ENCODE measurements at places on chromosomes 5 and 9.

DNA sequence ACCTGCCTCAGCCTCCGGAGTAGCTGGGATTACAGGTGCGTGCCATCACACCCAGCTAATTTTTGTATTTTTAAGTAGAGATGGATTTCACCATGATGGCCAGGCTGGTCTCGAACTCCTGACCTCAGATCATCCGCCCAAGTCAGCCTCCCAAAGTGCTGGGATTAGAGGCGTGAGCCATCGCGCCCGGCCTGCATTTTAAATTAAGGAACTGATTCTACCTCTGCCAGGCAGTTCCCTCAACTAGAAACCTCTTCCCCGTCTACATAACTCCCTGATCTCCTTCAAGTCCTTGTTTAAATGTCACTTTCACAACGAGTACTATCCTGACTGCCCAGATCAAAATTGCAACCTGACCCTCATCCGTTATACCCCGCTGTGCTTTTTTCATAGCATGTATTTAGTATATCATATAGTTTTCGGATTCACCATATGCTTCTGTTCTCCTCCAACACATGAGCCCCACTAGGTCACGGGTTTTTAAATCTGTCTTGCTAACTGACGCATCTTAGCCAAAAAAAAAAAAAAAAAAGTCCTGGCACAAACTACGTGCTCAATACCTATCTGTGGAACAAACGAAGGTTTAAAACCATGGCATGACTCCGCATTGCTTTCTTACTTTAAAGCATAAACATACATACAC lies 858 bp upstream of the SOWAHA start:
- DNase-seq = no peak

GRCh38 chr5:127766676-127767335 lies 63.6 kb downstream of the CCDC192 start:
- DNase-seq = no peak

DNA sequence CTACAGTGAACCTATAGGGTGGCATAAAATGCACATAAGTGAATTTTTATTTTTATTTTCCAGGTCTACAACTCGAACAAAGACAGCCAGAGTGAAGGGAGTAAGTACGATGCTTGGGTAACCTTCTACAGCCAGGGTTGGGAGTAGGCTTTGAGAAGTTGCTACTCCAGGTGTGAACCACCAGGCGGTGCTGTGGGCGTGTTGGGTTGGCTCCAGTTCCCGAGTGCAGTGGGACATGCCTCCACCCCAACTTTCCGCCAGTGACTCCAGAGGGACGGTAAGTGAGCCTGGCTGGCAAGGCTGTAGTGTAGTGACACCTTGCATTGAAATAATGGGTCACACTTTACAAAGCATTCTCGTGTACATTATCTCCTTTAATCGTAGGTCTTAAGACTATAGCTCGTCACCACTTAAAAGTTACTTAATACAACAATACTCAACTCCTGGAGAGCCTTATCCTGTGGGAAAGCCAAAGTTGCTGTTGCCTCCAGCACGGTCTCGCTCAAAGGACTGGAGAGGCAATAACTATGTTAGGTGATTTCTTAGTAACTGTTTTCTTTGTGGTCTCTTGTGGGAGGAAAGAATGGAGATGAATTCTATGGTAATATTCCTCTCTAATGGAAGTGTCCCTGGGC lies 244.0 kb downstream of the ARHGAP26 start:
- DNase-seq = no peak

DNA sequence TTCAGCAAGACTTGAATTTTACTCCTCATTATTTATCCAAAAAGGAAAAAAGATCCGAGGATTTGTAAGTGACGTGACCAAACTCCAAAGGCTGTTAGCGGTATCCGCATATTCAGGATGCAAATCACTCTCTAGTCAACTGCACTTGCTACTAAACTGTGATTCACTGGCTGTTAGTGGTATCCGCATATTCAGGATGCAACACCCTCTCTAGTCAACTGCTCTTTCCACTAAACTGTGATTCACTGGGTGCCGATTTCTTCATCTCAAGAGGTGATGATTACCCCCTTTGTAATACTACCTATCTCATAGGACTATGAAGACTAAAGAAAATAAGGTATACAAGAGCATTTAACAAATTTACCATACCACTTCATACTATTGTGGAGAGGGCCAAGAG lies 5.7 kb downstream of the MAPKAP1 start:
- DNase-seq = no peak

DNA sequence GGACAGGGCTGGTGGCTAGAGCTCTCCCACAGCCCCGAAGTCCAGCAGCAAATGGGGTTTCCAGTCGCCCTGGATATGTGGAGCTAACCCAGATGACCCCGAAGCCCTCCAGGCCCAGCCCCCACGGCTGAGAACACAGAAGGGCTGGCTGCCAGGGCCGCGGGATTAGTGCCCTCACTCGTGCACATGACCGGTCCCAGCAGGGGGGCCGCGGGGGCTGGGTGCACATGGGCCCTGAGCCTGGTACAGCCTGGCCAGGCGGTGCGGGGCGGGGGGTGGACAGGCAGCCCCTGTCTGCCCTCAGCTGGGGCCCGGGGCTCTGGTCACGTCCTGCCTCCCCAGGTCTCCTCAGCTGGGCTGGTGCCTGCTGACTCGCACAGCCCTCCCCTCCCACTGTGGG lies 5.9 kb downstream of the SSNA1 start:
- DNase-seq = peak; percentile 86

- DNase-seq = no peak
Observed at GRCh38 chr5:80763873-80764647, 109.3 kb upstream of the DHFR start.

DNA sequence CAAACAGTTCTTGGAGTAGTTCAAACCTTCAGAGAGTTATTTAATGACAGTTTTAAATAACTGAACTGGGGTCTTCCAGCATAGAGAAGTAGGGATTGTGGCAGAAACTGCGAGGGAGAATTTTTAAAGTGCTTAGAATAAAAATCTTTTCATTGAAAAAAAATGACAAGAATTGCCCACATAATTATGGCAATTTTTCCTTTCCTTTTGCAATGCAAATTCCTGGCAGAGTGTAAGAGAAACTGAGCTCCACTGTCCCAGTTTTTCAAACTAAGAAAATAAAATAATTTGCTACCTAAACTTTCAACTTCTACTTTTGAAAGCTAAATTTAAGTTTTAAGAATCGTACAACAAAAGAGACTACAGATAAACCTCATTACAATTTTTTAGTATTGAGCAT lies 2.3 kb upstream of the PTGER4 start:
- no peak for DNase-seq

DNA sequence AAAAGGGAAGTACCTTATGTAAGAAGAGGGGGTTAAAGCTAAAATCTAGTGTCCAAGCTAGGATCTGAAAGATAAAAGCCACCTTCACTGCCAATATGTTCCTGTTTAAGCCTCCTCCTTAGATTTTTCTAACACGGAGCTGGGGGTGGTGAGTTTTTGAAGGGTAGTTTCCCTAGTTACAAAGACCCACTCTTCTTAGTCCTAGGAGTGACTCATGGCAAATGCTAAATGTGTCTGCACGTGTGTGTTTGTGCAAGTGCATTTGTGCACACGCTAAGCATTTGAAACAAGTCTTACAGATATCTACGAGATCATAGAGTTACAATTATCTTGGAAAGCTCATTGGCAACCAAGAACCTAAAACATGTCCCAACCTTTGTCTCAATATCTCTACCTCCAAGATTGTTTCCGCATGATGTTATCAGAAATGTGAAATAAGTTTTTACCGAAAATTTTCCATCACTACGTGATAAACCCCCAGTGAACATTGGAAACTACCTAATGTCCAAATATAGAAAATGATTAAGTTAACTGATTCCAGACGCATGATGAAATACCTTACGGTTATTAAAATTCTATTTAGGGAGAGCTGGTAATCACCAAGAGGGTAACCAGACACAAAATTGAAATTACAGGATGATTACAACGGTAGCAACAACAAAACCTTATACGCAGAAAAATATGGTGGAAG lies 78.0 kb upstream of the HRH2 start:
- DNase-seq = no peak

GRCh38 chr5:158154226-158155005 lies 295.5 kb upstream of the CLINT1 start:
- DNase-seq = no peak

- DNase-seq = no peak
Observed at GRCh38 chr5:31664566-31664965, 25.6 kb downstream of the PDZD2 start.

DNA sequence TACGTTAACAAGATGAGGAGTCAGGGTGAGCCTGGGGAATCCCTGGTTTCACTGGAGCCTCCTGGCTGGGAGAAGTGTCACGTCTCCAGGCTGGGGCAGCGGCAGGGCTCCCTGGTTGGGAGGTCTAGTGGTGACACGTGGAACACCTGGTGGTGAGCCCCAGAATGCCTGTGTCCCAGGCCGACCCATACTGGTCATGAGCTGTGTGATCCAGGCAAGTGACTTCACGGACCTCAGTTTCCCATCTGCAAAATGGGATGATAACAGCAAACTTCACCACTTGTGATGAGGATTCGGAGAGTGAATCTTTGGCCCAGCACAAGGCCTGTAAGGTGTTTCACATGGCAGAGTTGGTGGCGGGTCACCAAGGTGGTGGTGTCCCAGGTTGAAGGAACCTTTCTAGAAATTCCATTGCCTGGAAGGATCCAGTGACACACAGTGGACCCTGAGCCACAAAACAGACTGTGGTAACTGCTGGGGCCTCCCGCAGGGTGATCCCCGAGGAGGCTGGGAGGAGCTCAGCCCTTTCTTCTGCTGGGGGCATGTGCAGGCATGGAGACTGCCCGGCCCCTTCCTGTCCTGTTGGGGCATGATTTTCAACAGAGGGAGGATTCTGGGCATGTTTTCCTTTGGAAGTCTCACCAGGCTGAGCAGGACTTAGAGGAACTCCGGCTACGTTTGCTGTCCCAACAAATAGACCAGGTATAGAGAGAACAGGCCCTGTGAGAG lies 153.9 kb upstream of the IER5L start:
- no peak for DNase-seq

DNA sequence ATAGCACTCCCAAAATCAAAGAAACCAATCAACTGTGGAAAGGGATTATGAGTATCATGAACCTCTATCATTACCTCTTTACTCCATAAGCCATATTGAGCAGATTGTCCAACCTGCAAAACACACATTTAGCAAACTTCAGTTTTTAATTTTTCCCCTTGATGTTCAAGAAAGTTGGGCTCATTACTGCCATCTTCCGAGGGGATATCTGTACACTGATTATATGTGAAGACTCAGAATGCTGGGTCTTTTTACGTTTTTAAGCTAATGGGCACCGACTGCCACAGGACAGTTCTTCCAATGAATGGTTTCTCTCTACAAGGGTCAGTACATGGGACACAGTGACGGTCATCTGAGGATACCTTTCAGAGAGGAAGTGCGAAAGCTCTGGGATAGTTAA lies 132.7 kb downstream of the ELAVL2 start:
- DNase-seq = no peak

DNA sequence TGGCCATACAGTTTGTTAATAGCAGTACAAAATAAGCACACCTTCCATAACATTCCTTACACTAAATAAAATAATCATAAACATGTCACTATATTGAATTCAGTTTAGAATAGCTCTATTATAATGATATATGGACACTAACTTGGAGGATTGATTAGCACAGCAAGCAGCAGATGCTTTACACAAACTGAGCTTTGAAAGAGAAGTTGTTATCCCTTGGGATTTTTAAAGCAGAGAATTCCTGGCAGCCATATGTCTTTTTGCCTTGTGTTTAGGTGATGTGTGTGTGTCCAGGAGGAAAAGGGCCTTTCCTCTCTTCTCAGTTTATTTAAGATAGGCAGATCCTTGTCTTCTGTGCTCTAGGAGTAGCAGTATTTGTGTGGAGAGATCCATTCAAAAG lies 232.2 kb upstream of the GRIN3A start:
- no peak for DNase-seq

DNA sequence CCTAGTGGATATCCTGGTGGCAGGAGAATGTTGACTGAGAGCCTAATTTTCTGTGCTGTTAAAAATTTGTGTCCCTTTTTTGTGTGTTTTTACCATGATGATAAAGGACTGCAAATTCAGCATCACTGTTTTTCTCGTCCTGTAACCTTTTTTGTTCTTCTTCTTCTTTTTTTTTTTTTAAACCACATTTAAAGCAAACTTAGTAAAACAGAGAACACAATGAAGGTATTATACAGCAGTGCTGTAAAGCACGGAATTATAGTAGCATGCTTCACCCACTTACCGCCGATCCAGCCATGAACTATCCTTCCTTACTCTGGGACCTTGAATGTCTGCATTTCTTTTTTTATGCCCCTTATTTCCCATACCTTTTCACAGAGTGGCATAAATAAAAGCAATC lies 280.0 kb downstream of the ARHGAP26 start:
- DNase-seq = no peak

GRCh38 chr9:94901019-94901363 lies 174.5 kb downstream of the AOPEP start:
- no peak for DNase-seq

DNA sequence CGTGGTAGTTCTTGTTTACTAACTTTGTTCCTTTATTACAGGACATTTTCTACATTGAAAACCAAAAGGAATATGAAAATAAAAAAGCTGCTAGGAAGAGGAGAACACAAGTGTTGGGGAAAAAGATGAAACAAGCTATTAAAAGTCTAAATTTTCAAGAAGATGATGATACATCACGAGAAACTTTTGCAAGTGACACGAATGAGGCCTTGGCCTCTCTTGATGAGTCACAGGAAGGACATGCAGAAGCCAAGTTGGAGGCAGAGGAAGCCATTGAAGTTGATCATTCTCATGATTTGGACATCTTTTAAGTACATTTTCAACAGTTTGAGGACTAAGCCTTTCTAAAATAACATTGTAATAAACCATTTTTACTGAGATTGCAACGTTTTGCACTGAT lies 23.8 kb downstream of the PHAX start:
- no peak for DNase-seq

GRCh38 chr5:58015175-58015574 lies 444.7 kb downstream of the PLK2 start:
- no peak for DNase-seq

DNA sequence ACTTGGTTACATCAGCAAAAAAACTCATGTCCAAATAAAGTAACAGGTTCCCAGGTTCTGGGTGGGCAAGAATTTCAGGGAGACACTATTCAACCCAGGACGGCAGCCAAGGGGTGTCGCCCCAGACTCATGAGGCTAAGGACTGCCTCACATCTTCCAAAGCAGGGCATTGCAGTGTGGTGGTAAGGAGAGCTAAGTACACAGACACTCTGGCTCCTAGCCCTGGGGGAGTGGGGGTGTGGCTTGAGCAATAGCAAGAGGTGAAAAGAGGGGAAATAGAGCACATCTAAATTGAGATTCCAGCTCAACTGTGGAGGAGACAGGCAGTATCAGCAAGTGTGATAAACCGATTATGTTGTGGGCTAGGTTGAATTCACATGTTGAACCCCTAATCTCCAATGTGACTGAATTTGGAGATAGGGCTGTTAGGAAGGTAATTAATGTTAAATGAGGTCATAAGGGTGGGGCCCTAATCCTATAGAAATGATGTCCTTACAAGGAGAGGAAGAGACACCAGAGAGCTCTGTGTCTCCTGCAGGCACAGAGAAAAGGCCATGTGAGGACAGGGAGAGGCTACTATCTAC lies 49.9 kb upstream of the MARCHF11 start:
- no peak for DNase-seq

GRCh38 chr9:27471789-27472188 lies 52.3 kb upstream of the IFNK start:
- no peak for DNase-seq
